ENCODE measurements at places on chromosomes 5 and 9.

GRCh38 chr9:71076096-71076495, 45.3 kb downstream of the TRPM3 start:
- DNase-seq, result no peak

DNA sequence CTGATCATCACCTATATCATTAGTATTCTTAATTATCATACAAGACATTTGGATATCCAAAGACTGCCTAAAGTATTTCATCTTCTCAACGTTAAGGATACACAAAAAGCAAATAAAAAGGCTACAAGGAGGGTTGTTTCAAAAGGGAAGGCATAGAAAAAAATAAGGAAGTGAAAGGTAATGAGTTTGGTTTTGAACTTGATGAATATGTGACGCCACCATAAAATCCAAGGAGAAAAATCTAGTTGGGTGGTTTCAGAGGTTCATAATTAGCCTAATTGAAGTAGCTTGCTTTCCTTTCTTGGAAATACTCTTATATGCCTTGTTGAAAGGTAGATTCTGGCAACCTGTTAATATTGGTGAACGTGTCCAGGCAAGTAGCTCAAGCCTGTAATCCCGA, 96.1 kb upstream of the SGCD start:
- no peak for DNase-seq

DNA sequence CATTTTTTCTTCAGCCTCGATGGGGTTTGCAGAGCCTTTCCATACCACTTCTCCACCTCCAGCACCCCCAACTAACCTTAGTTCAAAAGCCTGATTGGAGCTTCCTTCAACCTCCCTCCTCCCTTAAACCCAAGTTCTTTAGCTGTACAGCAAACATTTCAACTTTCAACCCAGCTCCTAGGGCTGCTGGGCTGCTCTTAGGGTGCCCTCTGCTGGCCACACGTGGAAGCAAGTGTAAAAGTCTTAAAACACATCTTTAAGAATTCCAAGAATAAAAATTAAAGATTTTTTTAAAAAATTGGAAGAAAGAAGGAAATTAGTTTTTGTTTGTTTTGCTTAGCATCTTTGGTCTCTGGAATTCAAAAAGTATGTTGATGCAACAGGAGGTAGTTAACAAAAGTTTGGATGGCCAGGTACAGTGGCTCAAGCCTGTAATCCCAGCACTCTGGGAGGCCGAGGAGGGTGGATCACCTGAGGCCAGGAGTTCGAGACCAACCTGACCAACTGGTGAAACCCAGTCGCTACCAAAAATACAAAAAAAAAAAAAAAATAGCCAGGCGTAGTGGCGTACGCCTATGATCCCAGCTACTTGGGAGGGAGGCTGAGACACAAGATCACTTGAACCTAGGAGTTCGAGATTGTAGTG, 15.5 kb upstream of the HSD17B3 start:
- peak; percentile 1 for DNase-seq

- DNase-seq, result peak; percentile 71
Observed at GRCh38 chr9:89436963-89437625, 60.8 kb downstream of the SEMA4D start.

GRCh38 chr5:80406980-80407734, 707 bp upstream of the ZFYVE16 start:
- no peak for DNase-seq

DNA sequence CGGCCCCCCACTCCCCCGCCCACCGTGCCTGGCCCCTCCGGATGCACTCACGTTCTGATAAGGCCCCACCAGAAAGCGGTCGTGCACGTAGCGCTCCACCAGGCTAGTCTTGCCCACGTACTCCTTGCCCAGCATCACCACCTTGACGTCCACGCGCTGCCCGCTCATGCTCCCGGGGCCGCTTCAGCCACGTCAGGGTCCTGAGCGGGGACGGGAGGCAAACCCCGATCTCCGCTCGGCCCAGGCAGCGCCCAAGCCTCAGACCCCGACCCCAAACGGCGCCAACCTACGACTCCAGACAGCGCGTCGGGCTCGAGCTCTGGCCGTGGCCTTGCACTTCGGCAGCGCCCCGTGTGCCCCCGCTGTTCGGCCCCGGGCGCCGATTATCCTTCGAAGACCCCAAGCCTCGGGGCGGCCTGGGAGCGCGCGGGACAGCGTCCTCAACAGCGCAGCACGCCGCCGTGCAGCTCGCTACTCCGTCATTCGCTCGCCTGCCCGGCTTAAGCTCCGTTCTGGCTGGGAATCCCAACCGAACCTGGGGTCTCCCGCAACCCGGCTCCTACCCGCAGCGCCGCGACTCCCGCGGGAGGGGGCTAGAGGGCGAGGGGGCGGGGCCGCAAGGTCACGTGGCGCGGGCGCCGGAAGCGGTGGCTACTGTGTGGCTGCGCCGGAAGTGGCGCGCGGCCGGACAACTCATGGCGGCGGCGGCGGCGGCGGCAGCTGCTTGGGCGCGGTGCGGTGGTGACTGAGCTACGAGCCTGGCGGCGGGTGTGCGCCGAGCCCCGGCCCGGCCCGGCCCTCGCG, at the start of the genes PRELID1 and RAB24:
Gene PRELID1, plus strand, starts transcription at position 679 of the 804 bp plus-strand sequence. CDS start 187 bp downstream, outside the sequence.
Gene RAB24, minus strand, starts transcription at position 599 of the 804 bp plus-strand sequence. Its CDS starts 431 bp downstream, at position 168.
- DNase-seq, result peak; percentile 88

- no peak for DNase-seq
Observed at GRCh38 chr5:54087436-54087835, 222.9 kb downstream of the ARL15 start.

- no peak for DNase-seq
Observed at GRCh38 chr9:2486988-2487387, 134.6 kb upstream of the VLDLR start.

DNA sequence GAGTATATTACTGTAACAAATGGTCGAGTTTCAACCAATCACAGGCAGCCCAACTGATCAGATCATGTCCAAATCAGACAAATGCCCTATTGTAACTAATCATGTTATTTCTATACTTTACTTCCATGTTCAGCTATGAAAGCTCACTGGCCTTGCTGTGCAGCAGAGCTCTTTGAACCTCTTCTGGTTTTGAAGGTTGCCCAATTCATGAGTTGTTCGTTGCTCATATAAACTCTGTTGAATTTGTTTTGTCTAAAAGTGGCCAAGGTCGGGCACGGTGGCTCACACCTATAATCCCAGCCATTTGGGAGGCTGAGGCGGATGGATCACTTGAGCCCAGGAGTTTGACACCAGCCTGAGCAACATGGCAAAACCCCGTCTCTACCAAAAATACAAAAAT, 21.6 kb downstream of the PDE6A start:
- DNase-seq, result no peak

DNA sequence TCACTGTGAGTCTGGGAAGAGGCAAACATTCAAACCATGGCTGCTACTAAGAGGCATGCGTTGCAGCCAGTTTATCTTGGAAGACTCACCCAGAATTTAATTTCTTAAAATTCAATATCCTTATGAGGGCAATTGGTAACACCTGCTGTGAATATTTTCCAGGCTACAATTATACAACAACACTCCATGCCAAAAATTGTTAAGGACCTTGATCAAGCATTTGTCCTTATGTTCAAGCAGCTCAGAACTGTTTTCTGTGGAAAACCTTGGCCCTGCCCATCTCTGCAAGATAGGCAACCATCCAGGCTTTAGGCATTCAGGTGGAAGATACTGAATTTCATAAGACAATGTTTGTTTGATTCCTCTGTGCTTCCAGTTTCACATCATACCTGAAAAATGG, 327.8 kb downstream of the FBXL7 start:
- DNase-seq, result no peak

- DNase-seq, result no peak
Observed at GRCh38 chr9:121115466-121115865, 40.7 kb downstream of the CNTRL start.

DNA sequence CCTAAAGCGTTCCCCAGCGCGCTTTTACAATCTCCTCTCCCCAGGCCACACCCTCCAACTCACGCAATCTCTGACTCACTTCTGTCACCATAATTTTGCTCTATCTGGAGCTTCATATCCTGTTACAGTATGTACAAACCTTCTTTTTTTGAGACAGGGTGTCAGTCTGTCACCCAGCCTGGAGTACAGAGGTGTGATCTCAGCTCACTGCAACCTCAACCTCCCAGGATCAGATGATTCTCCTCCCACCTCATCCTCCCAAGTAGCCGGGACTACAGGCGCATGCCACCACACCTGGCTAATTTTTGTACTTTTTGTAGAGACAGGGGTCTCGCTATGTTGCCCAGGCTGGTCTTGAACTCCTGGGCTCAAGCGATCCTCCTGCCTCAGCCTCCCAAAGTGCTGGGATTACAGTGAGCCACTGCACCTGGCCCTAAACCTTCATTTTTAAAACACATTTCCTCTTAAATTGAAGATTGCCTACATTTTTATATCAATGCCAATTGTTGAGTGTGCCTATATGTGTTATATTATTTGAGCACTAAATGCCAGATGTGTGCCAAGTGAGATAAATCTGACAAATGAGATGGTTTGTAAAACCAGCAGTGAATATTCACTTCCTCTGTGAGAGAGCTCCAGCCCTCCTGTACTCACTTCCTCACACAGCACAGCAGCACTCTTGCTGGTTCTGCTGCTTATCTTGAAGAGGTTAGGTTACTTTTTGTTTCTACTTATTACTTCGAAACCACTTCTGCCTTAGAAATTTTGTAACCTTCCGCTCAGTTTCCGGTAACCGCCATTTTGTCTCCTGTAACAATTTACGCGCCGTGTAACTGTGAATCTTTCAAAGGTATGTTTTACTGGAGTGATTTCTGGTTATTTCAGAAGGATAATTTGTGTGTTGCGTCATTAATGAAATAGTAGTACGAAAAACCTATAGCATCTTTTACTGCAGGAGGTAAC, 57.9 kb downstream of the DOCK8 start:
- peak; percentile 87 for DNase-seq

GRCh38 chr5:181037365-181037861, 2.7 kb upstream of the BTNL9 start:
- DNase-seq, result no peak

GRCh38 chr5:99614888-99615287, 686.1 kb upstream of the CHD1 start:
- DNase-seq, result no peak
